CD4-positive, alpha-beta T cell treated with Interleukin-17A for 1 hour (primary cell): ENCODE measurements at places on chromosomes 6 and 20.
A peak's percentile ranks its signal among the peaks of the same experiment; 100 is the strongest.

- DNase-seq, result peak; percentile 43
Measured at GRCh38 chr6:31657406-31658157, 1.9 kb downstream of the APOM start.

GRCh38 chr6:44270526-44271405 is 516 bp downstream of the TMEM151B start:
- DNase-seq, result peak; percentile 18

DNA sequence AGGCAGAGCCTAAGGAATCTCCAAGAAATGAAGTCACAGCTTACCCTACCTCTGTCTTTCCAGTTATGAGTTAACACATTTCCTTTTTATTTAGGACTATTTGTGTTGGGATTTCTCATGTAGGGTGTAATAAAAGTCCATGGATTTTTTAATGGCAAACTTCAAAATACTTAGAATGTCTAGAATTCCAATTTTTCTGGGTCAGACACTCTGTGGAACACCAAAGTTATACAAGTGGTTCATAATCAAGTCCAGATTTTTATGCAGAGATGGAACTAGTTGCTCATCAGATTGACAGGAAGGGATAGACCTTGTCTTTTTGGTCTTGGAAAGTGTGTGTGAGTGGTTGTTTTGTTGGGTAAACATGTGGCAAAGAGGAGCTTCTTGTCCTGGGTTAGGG is 303.5 kb upstream of the RNF24 start:
- DNase-seq, result no peak

DNA sequence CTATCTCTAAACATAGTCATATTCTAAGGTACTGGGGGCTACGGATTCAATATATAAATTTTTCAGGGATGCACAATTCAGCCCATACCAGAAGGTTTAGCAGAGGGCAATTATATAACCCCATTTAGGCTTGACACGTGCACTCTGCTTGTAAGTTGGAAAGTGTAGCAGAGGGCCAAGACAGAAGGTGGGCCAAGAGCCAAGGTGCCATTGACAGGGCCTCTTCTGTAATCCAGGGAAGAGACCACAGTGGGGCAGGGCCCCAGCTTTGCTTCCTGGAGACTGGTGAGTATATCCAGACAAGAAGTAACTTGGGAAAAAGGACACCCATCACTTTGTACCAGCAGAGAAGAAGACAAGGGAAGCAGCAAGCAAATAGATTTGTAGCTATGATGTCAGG is 672.4 kb upstream of the MARCKS start:
- no peak for DNase-seq

DNA sequence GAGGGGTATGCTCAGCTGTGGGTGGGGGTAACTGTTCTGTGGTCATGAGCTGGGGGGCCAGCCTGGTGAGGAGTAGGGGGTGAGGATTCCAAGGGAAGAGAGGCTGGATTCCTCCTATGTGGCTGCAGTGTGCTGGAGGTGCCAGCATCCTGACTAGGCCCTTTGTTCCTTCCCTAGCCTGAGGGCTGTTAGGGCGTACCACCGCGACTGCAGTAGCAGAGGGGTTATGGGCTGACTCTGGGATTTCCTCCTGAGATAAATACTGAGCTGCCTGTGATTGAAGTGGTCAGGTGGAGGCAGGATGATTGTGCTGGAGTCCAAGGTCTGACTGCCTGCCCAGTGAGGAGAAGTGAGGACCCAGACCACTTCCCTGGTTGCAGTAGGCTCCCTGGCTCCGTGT is 205.3 kb downstream of the ADGRG6 start:
- DNase-seq, result no peak

GRCh38 chr6:107523054-107523791 is 33.3 kb downstream of the SOBP start:
- no peak for DNase-seq

GRCh38 chr6:22940581-22941290 is 371.4 kb downstream of the HDGFL1 start:
- DNase-seq, result no peak

GRCh38 chr6:25930532-25931410 is at the start of gene SLC17A2:
TSS of gene SLC17A2 (minus strand) at chr6:25930691. CDS start at chr6:25925796, 4,895 bp downstream.
- no peak for DNase-seq

DNA sequence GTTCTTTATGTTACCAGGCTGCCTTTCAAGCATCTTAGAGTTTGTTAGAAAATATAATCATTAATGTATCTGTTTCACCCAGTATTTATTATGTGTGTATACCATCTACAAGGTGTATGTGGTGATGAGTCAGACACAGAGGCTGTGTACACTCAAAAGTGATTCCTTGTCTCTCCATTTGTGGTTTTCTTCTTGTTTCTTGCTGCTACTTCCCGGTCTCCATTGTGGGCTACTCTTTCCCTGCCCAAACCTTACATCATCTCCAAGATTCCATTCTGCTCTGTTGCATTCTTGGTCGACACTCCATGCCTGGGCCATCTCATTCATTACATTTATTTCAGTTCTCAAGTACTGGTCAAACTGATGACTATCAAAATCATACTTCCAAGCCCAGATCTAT is 182.2 kb upstream of the STXBP5 start:
- no peak for DNase-seq

DNA sequence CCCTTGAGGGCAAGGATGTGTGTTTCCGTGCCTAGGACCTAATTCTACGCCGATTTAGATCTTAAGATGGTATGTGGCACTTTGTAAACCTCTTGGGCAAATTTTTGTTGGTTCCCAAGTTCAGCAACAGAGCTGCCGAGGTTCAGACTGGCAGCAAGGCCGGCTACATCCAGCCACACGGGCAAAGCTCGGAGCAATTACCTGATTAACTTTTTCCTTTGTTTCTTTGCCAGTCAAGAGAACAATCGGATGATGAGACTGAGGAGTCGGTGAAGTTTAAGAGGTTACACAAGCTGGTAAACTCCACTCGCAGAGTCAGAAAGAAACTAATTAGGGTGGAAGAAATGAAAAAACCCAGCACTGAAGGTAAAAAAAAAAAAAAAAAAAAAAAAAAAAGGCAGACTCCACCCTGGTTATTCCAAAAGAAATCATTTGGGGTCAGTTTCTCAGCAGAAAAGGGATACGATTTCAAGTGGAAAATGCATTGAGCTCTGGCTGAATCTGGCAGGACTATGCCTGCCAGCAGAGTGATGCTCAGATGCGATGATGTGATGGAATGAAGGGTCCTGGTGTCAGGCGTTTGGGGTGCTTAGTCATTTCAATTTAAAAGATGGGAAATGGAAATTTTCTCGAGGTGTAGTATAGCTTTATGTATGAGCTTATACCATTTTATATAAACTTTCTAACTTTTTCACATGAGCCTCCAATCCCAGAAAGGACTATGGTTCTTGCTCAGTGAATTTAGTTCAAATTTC is 171.6 kb downstream of the SASH1 start:
- no peak for DNase-seq

DNA sequence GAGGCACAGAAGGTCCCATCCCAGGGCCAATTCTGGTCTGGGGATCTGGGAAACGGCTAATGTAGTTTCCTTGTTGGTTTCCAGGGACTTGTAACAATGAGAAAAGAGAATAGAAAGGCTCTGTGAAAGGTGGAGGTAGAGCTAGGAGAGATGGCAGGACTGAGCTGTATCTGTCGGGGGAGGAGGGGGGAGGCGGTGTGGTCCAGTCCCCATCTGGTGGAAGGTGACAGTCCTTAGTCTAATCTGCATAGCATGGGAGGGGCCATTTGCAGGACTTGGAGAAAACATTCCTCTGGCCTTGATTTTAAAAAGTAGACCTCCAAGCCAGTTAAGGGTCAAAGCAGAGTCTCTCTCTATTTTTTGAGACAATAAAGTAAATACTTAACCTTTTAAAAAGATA is 137.1 kb downstream of the DNAH8 start:
- DNase-seq, result no peak
